HCT116 (cell line): ENCODE measurements at places on chromosomes 4 and X. TPM values are rescaled to one million over a fixed set of nuclear protein-coding genes. Genes with fewer than 3 reads are reported as not detected.

Gene ATP10D
- 5.1 TPM for total RNA-seq

Gene NAA10
- total RNA-seq = 124 TPM

Gene LNX1
- total RNA-seq = 3.3 TPM

- H3K36me3 ChIP-seq = no peaks in the 10 kb centered on the region
- H3K4me3 ChIP-seq = no peak overlapping the region
- H3K4me1 ChIP-seq = peaks cover 22% of the 10 kb centered on the region
- H3K27me3 ChIP-seq = no peaks in the 10 kb centered on the region
Observed at GRCh38 chr4:86972997-86973396, 38.2 kb downstream of the AFF1 start.

DNA sequence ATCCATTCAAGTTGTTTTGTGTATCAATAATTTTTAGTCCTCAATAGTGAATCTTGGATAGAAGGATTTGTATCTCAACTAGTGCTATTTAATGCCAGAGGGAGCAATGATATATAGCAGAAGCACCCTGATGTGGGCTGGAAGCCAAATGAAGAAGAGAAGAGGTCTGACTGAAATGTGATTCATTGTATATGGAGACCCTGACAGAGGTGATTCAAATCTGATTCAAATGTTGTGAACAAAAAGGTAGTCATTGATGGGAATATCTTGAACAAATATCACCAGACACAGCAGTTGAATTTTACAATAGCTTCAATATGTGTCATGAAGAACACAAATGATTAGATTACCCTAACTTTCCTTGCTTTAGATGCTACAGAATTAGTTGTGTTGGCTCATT lies 27.5 kb upstream of the SULT1B1 start:
- H3K36me3 ChIP-seq = no peaks in the 10 kb centered on the region
- H3K4me3 ChIP-seq = no peak overlapping the region
- no peak overlapping the region for H3K27ac ChIP-seq
- DNase-seq = no peak

DNA sequence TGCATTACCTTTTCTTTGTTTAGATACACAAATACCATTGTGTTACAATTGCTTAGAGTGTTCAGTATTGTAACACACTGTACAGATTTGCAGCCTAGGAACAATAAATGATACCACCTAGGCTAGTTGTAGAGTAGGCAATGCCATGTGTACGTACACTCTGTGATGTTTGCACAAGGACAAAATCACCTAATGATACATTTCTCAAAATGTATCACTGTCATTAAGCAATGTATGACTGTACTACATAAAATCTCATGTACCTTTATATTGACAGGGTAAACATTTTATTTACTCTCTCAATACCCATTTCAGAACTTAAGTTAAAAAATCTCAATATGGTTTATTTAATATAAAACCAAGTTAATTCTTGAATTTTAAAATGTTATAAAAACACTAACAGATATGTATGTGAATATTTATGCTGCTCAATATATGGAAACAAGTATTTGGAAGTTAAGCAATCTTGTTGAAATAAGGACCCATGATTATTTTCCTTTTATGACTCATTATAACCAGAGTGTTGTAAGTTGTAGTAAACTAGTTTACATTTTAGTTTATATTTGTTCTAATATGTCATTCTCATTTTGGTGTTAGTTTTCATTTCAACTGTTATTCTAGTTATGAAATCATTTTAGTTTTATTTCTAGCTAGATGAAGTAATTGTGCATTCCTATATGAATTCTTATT lies 409.2 kb downstream of the TLL1 start:
- no peak for DNase-seq
- H3K27me3 ChIP-seq = no peaks in the 10 kb centered on the region
- H3K27ac ChIP-seq = no peak overlapping the region
- no peak overlapping the region for H3K4me3 ChIP-seq
- H3K4me1 ChIP-seq = no peaks in the 10 kb centered on the region

DNA sequence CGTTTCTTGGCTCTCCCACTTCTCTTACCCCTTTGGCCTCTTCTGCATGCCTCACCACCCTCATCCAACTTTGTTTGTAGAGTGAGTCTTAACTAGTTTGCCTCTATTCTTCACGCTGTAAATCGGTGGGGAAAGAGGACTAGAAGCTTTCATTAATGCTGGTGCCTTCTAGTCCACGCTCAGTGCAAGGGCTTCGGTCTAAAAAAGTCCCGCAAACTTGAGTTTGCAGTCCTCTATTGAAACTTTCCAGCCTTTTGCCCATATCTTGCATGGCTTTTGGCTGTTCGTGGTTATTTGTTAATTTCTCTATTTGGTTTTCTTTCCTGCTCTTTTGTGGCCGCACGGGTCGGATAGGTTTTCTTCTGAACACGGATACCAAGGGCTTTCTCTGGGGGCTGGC lies 868 bp downstream of the DACH2 start:
- no peak overlapping the region for H3K27ac ChIP-seq
- no peaks in the 10 kb centered on the region for H3K4me1 ChIP-seq
- H3K4me3 ChIP-seq = no peak overlapping the region
- DNase-seq = no peak
- no peaks in the 10 kb centered on the region for H3K27me3 ChIP-seq
- H3K36me3 ChIP-seq = no peaks in the 10 kb centered on the region

GRCh38 chrX:333611-334311 lies 15.2 kb upstream of the GTPBP6 start:
- peaks cover 13% of the 10 kb centered on the region; the same call in 1 of the 2 replicates for H3K4me1 ChIP-seq
- no peaks in the 10 kb centered on the region for H3K27me3 ChIP-seq
- no peak overlapping the region for H3K27ac ChIP-seq
- no peak overlapping the region for H3K4me3 ChIP-seq
